ENCODE measurements at places on chromosomes 6 and 20.

DNA sequence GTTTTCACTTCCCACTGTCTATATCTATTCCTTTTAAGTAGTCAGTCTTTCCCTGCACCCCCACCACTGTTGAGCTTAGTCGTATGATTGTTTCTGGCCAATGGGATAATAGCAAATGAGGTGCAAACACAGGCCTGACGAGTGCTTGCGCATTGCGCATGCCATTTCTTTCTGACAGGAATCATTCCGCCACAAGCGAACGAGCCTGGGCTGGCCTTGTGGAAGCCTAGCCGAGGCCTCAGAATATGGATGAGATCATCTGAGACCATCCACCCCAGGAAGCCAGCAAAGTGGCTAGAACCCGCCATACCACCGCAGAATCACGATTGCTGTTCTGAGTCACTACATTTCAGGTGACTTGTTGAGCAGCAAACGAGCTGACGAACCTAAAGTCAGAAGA is 52.2 kb upstream of the PRL start:
- no peak for DNase-seq

GRCh38 chr6:143164565-143165105 is 103.9 kb downstream of the AIG1 start:
- no peak for DNase-seq

DNA sequence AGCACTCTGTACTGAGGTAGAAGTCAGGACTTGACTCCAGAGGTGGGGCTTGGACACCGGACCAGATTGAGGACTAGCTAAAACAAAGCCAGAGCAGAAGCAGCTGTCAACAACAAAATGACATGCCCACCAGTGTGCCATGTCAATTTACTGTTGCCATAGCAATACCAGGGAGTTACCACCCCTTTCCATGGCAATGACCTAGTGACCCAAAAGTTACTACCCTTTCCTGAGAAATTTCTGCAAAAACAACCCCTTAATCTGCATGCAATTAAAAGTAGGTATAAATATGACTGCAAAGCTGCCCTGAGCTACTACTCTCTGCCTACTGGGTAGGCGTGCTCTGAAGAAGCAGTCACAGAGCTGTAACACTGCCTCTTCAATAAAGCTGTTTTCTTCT is 21.0 kb downstream of the MAP3K5 start:
- no peak for DNase-seq

- no peak for DNase-seq
Observed at GRCh38 chr6:74733830-74734620, 471.8 kb downstream of the COL12A1 start.

DNA sequence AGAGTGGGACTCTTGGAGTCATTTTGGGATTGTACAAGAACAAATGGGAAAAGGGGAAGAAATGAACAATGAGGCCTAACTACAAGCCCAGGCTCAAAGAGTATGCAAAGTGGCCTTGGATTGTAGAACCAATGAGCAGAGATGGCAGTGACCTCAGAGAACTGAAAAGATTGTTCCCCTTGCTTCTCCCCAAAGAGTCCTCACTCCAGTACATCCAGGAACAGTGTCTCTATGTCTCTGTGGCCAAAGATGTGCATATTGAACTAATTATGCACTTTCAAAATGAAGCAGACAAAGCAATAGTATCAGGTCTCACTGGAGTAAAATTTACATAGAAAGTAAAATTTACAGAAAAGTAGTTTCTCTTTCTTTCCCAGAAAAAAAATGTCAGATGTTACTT is 81.0 kb downstream of the SMLR1 start:
- no peak for DNase-seq

Data from activated CD4-positive, alpha-beta memory T cell treated with anti-CD3 and anti-CD28 coated beads for 36 hours (primary cell).